ENCODE measurements at places on chromosomes 16 and 17.

DNA sequence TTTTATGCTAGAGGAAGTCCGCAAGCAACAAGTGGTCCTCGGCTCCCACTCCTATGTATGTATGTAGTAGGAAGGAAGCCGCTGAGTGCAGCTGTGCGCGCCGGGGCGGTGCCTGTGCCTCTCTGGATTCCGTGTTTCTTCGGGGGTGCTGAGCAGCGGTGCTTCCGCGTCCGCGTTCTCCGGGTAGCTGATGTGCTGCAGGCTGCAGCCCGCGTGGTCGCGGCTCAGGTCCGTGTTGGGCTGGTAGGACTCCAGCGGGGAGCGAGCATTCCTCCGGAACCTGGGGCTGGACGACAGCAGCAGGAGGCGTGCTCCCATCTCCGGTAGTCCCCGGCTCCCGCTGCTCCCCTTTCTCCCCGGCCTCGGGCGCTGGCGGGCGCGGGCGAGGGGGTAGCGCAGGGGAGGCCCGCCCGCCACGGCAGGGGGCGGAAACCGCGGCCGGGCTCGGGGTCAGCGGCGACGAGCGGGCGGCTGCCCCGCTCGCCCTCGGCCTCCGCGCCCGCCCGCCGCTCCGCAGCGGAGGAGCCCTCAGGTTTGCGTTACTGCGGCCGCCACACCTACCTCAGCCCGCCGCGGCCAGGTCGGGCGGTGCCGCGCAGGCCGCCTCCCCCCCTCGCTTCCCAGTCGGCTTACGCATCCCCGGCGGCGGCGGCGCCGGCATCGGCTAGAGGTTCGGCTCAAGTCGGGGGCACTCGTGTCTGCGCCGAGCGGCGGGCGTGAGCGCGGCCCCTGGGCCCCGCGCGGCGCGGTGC is 487 bp downstream of the C17orf67 start:
- peak; percentile 53 for DNase-seq

DNA sequence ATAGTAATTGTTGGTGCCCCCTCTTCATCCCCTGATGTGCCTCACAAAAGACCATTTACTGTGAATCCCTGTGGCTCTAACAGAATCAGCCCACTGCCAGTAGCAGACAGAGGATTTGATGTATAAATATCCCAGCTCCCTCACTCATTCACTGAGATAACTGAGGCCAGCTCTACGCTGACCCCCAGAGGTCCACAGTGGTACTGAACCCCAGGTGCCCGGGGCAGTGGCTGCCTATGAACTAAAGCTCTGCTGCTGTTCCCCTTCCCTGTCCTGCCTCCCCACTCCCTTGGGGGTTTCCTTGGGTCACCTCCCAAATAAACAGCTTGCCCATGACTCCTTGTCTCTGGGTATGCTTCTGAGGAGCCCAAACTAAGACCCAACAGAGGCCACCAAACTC is 295.8 kb downstream of the FOXL1 start:
- DNase-seq, result no peak

DNA sequence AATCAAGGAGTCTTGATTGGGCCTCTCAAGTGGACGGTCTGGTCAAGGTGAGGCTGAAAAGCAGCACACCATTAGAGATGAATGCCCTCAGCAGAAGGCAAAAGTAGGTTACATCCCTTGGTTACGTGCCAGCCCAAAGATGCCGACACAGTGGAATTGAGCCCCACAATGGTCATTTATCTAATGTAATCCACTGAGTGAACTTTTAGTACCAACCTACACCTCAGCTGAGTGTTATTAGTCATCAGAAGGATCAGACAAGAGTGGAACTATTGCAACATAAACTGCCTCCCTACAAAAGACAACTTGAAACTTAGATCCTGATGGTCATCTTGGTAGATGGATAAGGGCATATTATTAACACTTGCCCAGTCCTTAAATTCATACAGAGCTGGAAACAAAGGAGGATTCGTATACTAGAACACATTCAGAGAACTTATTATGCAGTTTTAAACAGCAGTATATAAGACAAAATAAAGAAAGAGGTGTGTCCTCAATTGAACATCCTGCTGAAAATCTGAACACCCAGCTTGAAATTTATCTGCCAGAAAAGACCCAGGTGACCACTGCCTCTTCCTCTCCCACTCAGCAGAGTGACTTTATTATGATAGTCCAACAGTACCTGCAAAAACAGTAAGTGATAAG is 2.8 kb downstream of the DCUN1D3 start:
- no peak for DNase-seq

GRCh38 chr17:40483679-40484078 is 17.7 kb downstream of the TNS4 start:
- peak; percentile 39 for DNase-seq
